ENCODE measurements at places on chromosomes 3 and 15.

GRCh38 chr3:161108840-161109239 is 3.7 kb upstream of the B3GALNT1 start:
- DNase-seq, result no peak

DNA sequence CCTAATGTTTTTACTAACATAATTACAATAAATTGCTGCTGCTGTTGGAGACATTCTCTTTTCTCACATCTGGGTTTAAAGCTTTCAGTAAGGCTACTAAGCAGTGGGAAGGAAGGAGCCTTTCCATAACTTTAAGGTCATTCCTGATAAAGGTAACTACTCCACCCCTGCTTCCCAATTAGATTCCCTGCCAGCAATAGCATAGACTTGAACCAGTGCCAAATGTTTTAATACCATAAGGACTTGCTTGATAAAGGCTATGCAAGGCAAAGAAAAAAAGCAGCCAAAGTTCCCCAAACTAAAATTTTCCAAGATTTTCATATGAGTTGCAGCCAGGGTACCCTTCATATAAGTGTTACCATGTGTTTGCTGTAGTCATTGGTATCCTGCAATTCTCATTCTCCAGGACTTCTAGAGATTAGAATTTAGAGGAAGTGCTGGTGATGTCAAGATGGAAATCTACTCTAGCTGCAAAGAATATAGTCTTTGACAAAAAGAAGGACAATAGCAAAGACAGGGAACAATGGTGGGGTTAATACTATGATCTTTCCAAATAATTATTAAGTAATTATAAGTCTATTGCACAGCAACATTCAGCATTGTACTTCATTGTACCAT is 106.1 kb downstream of the FILIP1L start:
- no peak for DNase-seq

- DNase-seq, result no peak
Measured at GRCh38 chr15:83904107-83905040, 250.5 kb downstream of the ADAMTSL3 start.

DNA sequence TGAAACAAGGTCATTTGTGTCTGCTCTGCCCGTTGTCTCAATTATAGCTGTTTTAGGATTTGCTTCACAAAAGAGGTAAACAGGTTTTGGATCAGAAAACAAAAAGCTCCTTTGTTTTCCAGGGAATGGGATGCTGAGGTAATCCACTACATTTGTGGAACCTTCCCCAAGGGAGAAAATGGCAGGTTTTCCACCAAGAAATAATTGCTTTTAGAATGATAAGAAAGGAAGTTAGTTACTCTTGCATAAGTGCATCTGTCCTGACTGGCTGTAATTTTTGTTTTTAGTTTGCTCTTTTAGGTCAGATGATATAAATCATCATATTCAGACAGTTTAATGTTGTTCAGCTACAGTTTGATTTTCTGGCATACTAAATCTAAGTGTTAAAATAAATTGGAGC is 198.5 kb upstream of the COL8A1 start:
- no peak for DNase-seq

DNA sequence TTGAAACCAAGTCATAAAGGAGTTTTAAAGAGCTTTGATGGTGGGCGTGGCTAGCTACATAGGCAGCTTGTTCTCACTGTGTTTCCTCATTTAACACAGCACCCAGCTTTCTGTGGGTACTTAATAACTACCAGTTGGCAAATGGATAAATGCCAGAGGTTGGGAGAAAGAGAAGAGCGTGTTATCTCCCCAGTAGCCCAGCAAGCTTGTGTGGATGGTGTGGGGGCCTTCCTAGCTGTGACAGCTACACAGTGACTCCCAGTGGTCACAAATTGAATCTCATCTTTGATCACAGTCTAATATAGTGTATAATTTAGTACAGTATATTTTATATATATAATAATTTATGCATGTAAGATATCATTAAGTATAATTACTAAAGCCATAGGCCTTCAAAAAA is 984.1 kb downstream of the EPHA3 start:
- DNase-seq, result no peak

DNA sequence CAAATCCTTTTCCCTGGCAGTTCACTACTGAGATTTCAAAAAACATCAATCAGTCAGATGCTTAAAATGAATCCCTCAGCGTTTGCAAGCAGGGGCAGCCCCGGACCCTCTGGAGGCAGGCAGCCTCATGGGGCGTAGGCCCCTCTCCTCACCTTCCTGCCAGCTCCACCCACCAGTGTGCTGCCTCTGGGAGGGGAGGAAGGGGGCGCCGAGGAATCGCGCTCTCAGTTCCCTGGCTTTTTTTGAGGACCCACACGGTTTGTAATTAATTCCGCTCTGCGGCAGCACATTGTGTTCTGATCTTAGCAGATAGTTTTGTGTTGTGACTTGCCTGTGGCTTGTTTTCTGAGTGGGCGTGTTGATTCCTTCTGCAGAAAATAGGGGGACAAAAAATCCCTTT is 159.9 kb downstream of the KLF13 start:
- no peak for DNase-seq

- no peak for DNase-seq
Measured at GRCh38 chr3:13891017-13891392, 11.1 kb upstream of the WNT7A start.

- DNase-seq, result no peak
Measured at GRCh38 chr3:126300001-126300760, 57.0 kb downstream of the KLF15 start.

DNA sequence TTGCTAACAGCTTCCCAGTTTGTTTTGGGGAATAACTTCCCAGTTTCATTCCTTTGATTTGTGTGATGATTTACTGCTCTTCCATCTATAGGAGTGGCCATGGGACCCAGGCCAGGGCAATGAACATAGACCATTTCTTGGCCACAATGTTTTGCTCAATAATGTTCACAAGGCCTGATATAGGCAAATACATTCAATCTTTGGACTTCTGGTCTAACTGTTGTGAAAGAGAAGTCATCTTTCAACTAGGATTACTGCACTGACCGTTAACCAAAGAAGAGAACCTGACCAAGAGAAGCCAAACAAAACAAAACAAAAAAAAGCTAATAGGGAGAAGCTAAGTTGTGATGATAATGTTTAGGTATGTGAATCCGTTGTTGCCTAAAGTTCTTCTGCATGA is 221.8 kb upstream of the SUCLG2 start:
- DNase-seq, result no peak

DNA sequence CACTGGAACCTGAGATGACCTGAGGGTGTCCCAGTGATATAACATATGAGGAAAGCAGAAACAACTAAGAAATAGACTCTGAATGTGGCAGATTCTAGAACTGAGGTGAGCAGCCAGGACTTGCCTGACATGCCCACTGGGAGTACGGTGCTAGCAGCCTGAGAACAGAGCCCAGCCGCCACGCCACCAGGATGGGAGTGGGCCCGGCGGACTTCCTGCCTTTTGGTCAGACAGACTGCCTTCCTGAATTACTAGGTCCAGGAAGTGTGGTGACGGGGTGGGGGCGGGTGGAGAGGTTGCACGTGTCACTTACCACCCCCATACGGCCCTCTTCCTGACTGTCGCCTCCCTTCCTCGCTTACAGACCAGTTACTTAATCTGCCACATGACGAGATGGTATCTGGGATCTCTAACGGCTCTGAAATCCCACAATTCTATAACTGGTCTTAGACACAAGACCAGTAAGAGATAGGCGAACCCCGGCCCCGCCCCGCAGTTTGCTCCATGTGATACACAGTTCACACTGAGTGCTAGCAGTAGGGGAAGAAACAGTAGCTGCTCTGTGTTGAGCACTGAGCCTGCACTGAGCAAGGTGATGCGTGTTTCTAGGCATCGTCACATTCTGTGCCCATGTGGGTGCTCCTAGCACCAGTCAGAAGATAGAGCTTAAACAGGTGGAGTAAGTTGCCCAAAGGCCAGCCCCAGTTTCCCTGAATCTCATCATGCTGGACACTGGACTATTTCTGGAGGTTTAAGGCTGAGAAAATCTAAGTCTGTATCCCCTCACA is 95.7 kb downstream of the CPN2 start:
- DNase-seq, result no peak

GRCh38 chr3:180246688-180247195 is 210.0 kb upstream of the PEX5L start:
- no peak for DNase-seq
